ENCODE measurements at places on chromosomes 7 and 10.
A peak's percentile ranks its signal among the peaks of the same experiment; 100 is the strongest.

- no peak for DNase-seq
These were observed 353.6 kb downstream of the THSD7A start for GRCh38 chr7:11478426-11478825.

DNA sequence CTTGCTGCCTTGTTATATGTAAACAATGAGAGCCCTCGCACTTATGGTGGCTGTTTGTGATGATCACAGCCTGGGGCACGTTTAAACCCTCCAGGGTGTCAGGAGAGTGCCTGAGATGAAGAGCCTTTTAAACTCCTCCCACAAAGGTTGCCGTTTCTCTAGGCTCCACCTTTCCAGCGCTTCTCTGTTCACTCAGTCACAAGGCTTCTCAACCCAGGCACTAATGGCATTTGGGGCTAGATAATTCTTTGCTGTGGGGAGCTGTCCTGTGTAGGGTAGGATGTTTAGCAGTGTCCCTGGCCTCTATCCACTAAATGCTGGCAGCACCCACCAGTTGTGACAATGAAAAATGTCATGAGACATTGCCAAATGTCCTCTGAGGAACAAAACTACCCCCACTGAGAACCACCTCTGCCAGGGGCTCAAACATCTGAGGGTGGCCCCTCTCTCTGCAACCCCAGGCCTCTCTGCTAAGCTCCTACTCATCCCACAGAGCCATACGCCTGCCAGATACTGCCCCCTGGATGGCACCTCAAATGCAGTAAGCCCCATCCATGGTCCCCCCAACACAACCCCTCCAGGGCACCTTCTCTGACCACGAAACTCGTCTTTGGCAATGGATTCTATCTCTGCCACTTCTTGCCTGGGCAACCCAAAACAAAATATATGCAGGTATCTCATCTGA is 144.3 kb upstream of the ZMIZ1 start:
- no peak for DNase-seq

GRCh38 chr7:20350518-20350951 is 19.8 kb downstream of the ITGB8 start:
- no peak for DNase-seq

DNA sequence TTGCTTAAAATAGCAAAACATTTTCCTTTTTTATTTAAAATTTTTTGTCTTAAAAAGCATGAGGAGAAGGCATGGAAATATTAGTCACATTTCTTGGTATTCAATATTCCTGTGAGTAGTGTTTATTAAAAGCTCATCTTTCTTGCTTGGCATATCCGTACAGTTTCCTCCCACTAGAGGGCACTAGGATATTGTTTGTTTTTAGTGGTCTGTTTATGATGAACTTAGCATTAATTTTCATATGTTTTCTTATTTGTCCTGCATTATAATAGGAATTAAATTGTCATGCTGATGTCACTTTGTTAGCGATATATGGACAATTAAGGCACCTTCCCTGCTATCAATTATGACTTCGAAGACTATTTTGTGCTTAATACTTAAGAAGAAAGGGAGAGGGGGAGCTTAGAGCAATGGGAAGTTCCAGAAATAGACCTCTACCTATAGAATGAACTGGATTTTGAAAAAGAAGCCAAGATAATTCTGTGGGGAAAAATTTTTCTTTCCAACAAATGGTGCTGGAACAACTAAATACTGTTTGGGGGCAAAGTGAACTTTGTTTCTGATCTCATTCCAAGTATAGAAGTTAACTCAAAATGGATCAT is 91.0 kb upstream of the STRIP2 start:
- peak; percentile 35 for DNase-seq

DNA sequence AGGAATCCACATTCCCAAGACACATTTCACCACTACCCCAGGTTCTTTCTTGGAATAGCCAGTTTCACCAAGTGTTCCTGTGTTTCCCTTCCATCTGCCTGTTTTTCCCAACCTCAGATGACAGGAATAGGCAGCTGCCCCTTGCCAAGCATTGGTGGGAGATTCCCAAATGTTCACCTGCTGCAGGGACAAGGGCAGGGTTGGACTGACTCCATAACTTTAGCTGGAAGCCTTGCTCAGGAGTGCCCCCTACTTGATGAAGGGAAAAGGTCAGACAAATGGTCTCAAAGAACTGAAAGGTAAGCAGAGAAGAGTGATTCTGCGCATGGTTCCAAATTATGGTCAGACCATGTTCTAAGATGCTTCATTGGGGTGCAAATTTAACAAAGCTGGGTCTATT is 45.1 kb upstream of the LYZL1 start:
- DNase-seq: peak; percentile 38

GRCh38 chr10:46327685-46328084 is 40.9 kb downstream of the ANTXRL start:
- no peak for DNase-seq

GRCh38 chr7:8165150-8165549 is 96.8 kb downstream of the ICA1 start:
- DNase-seq: no peak

DNA sequence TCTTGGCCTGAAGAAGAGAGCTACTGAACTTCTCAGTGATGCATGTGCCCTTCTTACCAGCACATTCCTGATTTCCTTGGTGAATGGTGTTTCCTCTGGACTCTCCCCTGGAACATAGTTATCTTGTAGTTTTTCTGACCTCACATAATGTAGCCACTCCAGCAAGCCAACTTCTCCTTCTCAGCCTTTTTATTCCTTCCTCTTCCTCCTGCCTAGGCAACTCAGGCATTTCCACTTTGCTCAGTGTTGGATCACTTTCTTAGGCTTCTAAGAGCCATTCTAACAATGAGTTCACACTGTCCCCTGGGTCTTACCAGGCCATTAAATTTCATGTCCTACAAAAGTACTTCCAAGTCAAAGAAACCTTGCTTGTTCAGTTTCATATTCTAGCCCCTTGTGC is 3.6 kb upstream of the PTTG1IP2 start:
- no peak for DNase-seq

- DNase-seq: no peak
These were observed 839.1 kb upstream of the SORCS1 start for GRCh38 chr10:108003576-108003975.

DNA sequence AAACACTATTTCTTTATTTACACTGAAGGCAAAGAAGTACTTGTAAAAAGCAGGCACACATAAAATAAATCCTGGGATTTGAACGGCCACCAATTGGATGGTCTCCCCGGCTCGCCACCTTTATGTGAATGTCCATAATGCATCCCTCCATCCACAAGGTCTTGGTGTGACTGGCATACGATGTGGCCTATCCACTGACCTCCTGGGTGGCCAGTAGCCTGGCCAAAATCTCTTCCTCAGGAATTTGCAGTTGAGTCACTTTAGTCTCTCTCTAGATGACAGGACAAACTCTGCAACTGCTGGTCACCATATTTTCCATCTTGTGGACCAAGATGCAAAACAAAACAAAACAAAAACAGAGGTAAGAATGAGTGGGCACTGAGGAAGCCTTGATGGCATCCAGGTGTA is 39.1 kb downstream of the CDK1 start:
- DNase-seq: no peak

Measured in HAP-1 (cell line).